ENCODE measurements at places on chromosomes 2 and 18.
A peak's percentile ranks its signal among the peaks of the same experiment; 100 is the strongest.

- peak; percentile 63 for DNase-seq
These were observed 14.6 kb upstream of the RIT2 start for GRCh38 chr18:43129946-43130524.

DNA sequence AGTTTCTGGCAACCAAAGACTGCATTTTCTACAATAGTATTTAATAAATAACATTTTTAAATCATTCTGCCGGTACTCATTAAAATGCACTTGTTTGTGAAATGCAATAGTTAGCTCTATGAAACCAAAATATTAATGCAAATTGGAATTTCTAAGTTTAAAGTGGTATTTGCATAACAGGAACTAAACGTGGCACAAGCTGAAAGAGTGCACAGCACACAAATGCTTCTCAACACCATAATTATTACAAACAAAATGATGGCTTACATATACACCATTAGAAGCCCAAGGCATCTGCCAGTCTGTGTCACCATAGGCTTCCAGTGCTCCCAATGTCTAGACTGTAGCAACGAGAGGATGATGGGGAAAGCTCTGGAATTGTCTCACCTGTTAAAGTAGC, 280.5 kb downstream of the TCF4 start:
- DNase-seq: no peak

- no peak for DNase-seq
These were observed 54.9 kb downstream of the MAPRE2 start for GRCh38 chr18:35095983-35096676.

DNA sequence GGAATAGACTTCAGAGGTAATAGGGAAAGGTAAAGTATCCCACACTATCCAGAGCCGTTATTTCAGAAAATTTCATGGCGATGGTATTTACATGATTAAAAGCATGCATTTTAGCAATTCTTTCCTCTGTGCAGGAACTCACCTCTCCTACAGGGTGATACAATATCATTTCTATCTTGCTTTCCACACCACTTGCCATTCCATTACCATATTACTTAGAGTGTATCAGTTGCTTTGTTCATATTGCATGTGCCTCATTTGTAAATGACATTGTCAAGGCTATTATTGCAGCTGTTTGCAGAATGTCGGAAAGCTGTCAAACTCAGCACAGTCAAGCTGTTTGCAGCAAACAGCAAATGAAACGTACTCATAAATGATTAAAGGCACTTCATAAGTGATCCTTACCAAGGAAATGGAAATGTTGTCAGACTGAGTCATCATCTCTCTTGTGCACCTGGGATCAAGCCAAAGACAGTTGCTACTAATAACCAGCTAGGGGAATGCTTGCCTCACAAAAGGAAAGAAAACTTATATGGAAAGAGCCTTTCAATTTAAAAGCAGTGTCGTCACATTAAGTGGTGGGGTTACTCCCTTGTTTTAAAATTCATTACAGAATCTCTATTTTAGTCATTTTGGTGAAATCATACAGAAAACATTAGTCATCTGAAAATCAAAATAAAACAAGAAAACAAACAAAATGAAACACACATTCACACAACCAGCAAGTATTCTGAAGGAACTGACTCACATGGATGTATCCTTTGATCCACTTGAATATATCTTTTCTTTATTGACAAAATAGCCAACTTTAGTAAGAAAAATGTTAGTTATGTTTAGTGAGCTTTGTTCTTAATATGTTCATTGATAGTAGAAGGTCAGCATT, 1064.1 kb upstream of the CNTNAP5 start:
- peak; percentile 62 for DNase-seq

GRCh38 chr2:236366397-236366796, 102.2 kb upstream of the ASB18 start:
- DNase-seq: no peak

DNA sequence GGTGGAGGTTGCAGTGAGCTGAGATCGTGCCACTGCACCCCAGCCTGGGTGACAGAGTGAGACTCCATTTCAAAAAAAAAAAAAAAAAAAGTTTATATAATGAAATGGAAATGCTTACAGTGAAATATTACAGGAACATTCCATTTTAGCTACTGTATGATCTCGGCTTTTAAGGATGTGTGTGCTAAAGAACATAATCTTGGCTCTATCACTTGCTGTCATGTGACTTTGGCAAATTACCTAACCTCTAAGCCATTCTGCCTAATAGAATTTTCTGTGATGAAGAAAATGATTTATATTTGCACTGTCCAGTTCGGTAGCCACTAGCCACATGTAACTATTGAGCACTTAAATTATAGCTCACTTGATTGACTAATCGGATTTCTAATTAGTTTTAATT, 36.3 kb downstream of the SMAD4 start:
- DNase-seq: no peak

DNA sequence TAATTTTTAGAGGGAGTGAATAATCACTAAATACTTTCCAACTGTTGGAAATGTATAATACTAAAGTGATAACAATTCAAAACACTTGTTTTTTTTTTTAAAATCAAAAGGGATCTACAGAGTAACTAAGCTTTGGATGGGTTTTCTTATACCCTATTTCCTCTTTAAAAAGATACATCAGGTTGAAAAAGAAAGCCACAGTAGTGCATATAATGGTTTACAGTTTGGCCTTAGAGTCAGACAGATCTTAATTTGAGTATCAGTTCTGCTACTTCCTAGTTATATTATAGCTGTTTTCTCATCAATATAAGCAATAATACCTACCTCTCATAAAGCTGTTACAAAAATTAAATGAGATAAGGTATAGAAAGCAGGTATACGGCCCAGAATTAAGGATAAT, 28.5 kb downstream of the PSME4 start:
- no peak for DNase-seq

GRCh38 chr2:156476850-156477206, 40.6 kb downstream of the GPD2 start:
- DNase-seq: no peak

DNA sequence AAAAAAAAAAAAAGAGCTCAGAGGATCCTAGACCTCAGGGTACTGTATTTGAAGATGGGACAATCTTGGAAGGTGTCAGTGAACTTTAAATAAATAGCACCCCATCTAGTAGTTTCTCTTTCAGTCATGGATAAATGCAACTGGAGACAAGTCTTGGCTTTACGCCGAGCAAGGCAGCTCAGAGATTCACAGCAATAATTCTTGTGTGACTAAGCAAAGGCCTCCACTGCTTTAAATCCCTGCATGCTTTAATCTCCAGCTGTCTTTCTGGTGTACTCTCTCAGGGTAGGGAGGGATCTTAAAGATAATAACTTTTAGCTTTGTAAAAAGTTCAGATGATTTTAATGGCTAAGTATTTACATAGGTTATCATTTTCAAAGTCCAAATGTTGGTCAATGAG, 36.3 kb downstream of the NRXN1 start:
- DNase-seq: no peak

GRCh38 chr2:124258140-124258880, 233.2 kb downstream of the CNTNAP5 start:
- no peak for DNase-seq

DNA sequence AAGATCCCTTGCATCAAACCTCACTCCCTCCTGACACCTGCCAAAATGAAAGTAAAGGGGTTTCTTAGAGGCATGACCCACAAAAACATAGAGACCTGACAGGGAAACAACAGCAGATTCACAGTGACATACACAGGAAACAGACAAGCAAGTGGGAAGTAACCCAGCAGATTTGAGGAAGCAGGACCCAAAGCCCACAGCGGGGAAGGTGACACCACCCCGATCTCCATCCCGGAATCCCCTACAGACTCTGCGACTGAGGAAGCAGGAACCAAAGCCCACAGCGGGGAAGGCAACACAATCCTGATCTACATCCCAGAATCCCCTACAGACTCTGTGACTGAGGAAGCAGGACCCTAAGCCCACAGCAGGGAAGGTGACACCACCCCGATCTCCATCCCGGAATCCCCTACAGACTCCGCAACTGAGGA, 21.6 kb downstream of the CIB4 start:
- no peak for DNase-seq

DNA sequence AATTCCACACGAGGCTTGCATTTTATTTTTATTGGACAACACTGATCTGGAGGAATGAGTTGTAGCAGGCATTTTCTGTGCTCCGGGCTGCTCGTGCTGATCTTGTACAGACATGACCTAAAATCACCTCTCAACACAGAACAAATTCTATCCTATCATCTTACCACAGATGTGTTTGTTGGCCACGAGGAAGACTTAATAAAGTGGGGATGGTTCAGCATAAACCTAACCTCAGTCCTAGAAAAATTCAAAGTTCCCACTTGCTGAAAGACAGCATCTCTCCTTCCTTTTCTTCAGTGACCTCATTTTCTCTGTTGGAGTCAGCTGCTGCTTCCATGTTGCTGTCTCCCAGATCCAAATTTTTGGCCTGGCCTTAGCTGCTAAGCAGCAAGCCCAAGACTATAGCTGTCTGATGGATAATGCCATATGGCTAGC, 45.3 kb downstream of the RBKS start:
- DNase-seq: no peak

DNA sequence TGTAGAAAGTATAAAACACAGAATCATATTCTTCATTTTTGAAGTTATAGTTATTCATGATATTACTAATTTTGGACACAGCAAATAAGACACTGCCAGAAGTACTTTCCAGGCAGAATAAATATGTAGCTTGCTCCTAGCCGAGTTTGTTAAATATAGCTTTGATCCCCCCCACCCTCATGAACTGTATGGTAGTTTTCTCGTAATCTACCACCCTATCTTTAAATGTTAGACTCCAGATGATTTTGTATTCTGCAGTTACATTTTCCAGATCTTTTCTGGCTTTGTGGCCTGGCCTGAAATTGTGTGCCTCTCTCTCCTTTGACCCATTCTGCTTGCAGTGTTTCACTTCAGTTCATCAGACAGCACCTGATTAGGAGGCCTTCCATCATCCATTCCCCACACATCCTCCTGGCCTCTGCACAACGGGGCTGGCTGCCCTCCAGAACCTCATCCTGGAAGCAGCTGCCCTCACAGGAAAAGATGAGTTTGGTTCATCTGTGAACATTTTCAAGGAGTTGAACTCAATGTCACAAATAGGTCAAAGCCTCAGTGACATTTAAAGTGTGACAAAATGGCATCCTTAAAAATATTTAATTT, 4.7 kb upstream of the KCNJ3 start:
- DNase-seq: no peak

- no peak for DNase-seq
These were observed 66.6 kb upstream of the ODC1 start for GRCh38 chr2:10514743-10515142.

GRCh38 chr2:203396667-203397066, 68.5 kb downstream of the ABI2 start:
- DNase-seq: no peak

- no peak for DNase-seq
These were observed 208.1 kb downstream of the KLHL29 start for GRCh38 chr2:23592898-23593751.

DNA sequence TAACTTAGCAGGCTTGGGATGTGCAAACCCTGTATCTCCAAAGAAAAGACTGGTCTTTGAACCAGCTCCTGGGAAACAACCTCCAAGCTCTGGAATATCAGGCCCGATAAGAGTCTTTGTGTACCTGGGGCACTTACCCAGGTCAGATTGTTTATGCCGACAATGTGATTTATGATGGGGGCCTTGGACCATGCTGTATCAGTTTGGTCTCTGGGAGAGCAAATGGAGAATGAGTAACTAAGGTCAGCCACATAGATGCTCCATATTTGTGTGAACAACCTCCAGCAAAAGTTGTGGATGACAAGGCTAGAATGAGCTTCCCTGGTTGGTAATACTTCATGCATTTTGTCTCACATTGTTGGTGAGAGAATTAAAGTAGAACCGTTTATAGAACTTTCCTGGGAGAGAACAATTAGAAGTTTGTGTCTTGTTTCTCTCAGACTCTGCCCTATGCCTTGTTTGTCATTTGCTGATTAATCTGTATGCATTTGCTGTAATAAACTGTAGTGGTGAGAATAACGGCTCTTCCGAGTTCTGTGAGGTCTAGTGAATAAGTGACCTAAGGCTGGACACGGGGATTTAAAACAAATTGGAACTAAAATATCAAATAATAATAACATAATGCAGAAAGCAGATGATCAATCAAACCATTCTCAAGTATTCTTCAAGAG, 259.1 kb downstream of the XIRP2 start:
- no peak for DNase-seq

DNA sequence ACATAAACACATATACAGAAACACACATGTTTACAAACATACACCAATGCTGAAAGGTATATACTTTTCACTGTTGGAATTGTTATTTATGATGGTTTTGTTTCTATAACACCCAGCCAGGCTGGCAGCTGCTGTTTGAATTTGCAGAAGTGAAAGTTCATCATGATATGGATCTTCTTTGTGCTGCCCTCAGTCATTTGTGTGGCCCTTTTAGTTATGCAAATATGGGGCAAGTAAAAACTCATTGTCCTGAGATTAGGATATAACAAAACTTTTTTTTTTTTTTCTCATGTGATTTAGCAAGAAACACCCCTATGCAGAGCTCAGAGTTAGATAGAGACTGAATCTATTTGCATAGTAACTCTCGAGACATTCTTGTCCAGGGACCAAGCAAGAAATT, 714.1 kb downstream of the KCNJ3 start:
- no peak for DNase-seq

DNA sequence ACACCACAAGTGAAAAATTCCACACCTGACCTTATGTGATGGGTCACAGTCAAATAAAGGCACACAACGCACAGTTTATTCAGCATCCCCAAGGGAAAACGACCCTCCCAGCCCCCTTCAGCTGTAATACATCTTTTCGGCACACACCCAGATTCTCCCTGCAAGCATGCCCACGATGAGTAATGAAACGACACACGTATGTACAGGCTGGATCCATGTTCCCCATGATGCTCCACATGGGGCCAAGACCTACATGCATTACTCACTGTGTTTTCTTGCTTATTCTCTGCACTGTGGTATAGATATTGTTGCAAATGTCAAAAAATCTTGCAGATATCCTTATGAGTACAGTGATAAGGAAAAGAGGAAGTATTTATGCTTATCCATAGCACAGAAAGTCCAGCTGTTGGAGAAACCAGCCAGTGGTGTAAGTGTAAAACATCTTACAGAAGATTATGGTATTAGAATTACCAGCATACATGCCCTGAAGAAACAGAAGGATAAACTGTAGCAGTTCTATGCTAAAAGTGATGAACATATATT, 32.5 kb upstream of the SGPP2 start:
- no peak for DNase-seq

All from NCI-H774 (cell line).